ENCODE measurements at places on chromosomes 3 and 15.

GRCh38 chr15:29302871-29303270, 33.2 kb upstream of the NSMCE3 start:
- no peak for DNase-seq

DNA sequence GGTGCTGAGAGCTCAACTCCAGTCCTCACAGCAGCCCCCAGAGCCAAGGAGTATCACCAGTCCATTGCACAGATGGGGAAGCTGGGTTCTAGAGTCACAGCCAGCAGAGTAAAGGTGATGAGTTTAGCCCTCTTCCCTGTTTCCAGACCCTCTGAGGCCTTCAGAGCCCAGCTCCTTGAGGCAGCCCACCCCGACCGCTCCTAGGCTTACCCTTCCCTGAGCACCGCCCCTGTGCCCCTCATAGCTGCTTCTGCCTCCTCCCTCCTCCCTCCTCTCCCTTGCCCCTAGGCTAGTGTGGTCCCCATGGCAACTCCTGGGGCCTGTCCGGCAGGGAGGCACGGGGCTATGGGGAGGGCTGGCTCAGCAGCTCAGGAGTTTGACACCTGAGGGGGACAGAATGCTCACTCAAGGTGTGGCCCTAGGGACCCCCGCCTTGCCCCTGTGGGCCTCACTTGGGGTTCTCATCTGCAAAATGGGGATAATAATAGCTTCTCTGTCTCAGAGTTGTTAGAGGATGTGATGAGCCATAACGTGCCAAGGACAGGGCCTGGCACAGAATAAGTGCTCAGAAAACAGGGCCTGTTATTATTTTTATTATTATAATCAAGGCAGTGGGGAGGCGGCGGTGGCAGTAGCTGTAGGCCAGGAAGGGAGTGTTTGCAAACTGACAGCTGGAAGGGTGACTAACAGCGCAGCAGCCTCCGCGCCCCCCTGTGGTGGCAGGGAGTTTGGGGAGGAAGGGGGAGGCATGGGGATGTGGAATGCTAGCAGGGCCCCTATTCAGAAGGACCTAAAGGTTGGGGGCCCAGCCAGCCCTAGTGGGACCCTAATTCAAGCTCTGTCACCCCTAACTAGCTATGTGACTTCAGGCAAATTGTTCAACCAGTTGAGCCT, 11.5 kb downstream of the CSK start:
- DNase-seq, result peak; percentile 73

- DNase-seq, result no peak
These were observed 162.3 kb upstream of the ARHGEF26 start for GRCh38 chr3:153958635-153959595.

DNA sequence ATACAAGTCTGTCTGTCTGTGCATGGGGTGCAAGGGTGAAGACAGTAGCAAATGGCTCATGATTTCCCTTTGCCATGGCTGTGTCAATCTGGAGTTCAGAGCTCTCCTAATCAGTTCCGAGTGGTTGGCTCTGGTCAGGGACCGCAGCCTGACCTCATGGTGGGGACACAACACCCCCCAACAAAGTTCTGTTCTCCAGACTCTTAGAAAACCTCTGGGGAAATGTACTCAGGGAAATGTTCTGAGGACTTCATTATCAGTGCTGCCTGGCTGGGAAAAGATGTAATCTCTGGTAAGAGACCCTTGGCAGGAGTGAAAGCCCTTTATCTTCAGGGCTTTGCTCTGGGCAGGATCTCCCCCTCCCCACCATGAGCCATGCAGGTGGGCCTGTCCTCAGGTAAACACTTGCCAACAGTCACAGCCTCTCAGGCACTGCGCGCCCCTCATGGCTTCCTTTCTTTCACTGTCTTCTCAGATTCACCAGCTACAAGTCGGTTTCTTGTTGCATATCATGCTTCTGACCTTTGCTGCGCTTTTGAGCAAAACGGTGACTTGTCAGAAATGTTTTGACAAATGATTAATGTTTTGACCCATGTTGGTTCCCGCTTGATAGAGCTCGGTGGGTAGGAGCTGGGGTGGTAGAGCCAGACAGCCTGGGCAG, 95.5 kb downstream of the ST6GAL1 start:
- peak; percentile 29 for DNase-seq

GRCh38 chr15:26087395-26087794, 224.3 kb upstream of the ATP10A start:
- DNase-seq, result no peak

GRCh38 chr3:46393554-46394434, 13.1 kb downstream of the CCR5AS start:
- no peak for DNase-seq

Measured in activated CD4-positive, alpha-beta T cell treated with anti-CD3 and anti-CD28 coated beads, Interleukin-2, amount 50 U/mL, for 4 hours (primary cell).